ENCODE measurements at places on chromosomes 16 and 17. TPM values are rescaled to one million over a fixed set of nuclear protein-coding genes. Genes with fewer than 3 reads are reported as not detected.

- no peaks in the 10 kb centered on the region for H3K36me3 ChIP-seq
- no peak for DNase-seq
- peaks cover 4% of the 10 kb centered on the region for H3K4me1 ChIP-seq
- H3K4me3 ChIP-seq = no peak overlapping the region
Measured at GRCh38 chr16:50613964-50614474, 65.8 kb downstream of the NKD1 start.

DNA sequence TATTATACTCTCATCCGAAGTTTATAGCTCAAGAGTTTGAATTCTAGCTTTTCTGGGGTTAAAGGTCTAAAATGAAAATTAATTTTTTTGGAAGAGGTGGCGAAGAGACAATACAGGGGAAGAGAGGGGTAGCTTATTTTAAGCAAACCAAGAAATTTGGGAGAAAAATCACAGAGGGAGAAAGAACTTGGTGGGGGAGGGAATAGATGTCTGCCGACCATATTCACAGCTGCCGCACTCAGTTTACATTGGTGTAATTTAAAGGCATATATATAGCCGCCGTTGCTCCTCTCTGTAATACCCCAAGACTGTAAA is 6.5 kb upstream of the ZFHX3 start:
- no peak for DNase-seq
- H3K4me3 ChIP-seq = no peak overlapping the region
- H3K27me3 ChIP-seq = no peaks in the 10 kb centered on the region
- peaks cover 7% of the 10 kb centered on the region for H3K4me1 ChIP-seq

GRCh38 chr17:81249223-81250040 is 10.3 kb downstream of the NDUFAF8 start:
- no peak for DNase-seq
- peaks cover 18% of the 10 kb centered on the region for H3K36me3 ChIP-seq
- H3K4me3 ChIP-seq = no peak overlapping the region
- H3K4me1 ChIP-seq = no peaks in the 10 kb centered on the region

GRCh38 chr16:8408855-8409567 is 181.3 kb downstream of the TMEM114 start:
- DNase-seq = no peak
- H3K4me3 ChIP-seq = no peak overlapping the region
- H3K27ac ChIP-seq = no peak overlapping the region
- no peaks in the 10 kb centered on the region for H3K36me3 ChIP-seq
- H3K4me1 ChIP-seq = peaks cover 3% of the 10 kb centered on the region

DNA sequence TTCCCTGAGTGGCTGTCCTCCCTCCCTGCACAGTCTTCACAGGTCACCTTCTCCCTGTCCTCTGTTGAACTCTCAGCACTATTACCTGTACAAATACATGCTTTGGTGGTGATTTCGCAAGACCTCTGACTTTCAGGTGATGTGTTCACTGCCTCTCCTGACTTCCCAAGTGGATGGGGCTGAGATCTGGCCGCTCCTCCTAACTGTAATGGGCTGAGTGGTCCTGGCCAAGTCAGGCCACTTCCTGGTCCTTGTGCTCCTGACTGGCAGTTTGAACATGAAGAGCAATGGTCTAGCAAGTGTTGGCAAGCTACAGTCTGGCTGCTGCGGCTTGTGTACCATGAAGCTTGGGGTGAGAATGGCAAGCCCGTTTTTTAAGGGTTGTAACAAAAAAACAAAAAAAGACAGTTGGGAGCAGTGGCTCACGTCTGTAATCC is 11.7 kb upstream of the TMED6 start:
- no peak overlapping the region for H3K27ac ChIP-seq
- H3K4me3 ChIP-seq = no peak overlapping the region
- no peaks in the 10 kb centered on the region for H3K27me3 ChIP-seq
- H3K4me1 ChIP-seq = no peaks in the 10 kb centered on the region
- DNase-seq = no peak

DNA sequence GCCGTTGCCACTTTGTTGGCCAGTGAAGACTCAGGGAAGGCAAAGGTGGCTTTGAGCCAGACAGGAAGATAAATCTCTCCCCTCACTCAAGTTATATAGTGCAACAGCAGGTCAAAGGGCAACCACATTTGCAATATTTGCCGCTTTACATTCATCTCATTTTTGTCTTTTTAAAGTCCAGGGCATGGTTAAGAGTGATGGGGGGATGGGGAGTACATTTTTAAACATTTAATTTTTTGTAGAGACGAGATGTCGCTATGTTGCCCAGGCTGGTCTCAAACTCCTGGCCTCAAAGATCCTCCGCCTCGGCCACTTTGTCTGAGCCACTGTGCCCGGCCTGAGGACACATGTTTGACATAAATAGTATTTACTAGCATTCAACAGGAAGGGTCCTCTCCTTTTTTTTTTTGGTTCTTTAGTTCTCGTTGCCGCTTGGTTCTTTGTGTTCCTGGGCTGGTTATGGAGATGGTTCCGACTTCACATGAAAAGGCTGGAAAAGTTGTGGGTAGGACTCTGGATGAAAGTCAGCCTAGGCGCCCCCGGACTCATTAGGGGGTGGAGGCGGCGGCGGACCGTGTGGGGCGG is 95.7 kb downstream of the RAB11FIP4 start:
- no peaks in the 10 kb centered on the region for H3K27me3 ChIP-seq
- H3K4me1 ChIP-seq = peaks cover 17% of the 10 kb centered on the region
- peak overlapping the region; percentile 75 for H3K27ac ChIP-seq
- DNase-seq = no peak
- peak overlapping the region; percentile 73 for H3K4me3 ChIP-seq

DNA sequence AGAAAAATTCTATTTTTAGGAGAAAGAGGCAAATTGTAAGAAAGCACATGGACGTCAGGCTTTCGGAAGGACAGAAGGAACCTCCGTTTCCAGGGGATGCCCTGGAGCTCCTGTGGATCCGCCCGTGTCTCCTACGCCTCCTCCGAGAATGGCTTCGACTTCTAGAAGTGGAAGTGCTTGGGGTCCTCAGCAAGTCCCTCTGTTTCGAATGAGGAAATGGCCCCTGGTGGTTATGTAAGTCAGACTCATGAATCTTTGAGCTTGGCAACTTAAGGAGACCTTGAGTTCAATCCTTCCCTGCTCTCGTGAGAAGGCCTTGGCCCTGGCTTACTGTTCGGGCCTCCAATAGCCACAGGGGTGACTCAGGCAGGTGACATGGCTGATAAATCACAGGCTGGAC is 38.9 kb downstream of the COX4I1 start:
- DNase-seq = no peak
- no peaks in the 10 kb centered on the region for H3K36me3 ChIP-seq
- no peaks in the 10 kb centered on the region for H3K27me3 ChIP-seq
- H3K27ac ChIP-seq = no peak overlapping the region
- no peak overlapping the region for H3K4me3 ChIP-seq

DNA sequence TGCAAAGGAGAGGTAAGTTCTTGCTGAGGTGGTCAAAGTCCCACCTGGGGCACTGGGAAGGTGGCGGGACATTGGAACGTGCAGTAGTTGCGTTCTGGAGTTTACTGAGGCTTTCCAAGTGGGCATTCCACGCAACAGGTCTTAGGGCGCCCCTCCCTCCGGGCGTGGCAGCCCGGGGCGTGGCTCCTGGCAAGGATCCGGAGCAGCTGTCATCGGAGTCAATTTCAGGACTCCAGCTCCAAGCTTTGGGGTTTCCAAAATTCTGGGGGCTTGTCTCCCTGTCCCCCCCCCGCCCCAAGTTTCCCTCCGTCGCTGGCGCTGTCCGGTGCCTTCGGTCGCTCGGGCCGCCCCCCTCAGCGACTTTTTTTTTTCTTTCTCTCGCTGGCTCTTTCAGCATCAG is 43.1 kb upstream of the AMZ2 start:
- DNase-seq = no peak
- peak overlapping the region; percentile 65 for H3K4me3 ChIP-seq
- H3K36me3 ChIP-seq = no peaks in the 10 kb centered on the region
- H3K4me1 ChIP-seq = peaks cover 9% of the 10 kb centered on the region
- H3K27ac ChIP-seq = peak overlapping the region; percentile 78

DNA sequence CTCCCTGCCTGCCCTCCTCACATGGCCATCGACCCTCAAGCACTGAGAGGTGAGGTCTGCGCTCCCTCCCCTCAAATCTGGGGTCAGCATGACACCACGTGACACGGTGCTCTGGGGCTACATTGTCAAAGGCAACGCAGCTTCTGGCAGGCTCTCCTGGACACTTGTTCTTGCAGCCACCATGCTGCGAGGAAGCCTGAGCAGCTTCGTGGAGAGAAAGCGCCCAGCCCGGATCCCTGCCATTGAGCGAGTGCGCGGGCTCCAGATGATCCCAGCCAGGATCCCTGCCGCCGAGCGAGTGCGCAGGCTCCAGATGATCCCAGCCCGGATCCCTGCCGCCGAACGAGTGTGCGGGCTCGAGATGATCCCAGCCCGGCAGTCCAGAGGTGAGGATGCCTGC is 70.9 kb upstream of the METRNL start:
- no peaks in the 10 kb centered on the region for H3K27me3 ChIP-seq
- no peak overlapping the region for H3K27ac ChIP-seq
- H3K4me3 ChIP-seq = no peak overlapping the region
- H3K36me3 ChIP-seq = peaks cover 3% of the 10 kb centered on the region
- no peaks in the 10 kb centered on the region for H3K4me1 ChIP-seq

NOS2 gene
- under 0.01 TPM for total RNA-seq

RNF112 gene
- total RNA-seq = 0.23 TPM

PRR35 gene
- not detected for total RNA-seq

CRLF3 gene
- 26.5 TPM for total RNA-seq

C16orf96 gene
- 0.09 TPM for total RNA-seq

MT4 gene
- not detected for total RNA-seq

KRT39 gene
- not detected for total RNA-seq
